ENCODE measurements at places on chromosomes 6 and 20.

DNA sequence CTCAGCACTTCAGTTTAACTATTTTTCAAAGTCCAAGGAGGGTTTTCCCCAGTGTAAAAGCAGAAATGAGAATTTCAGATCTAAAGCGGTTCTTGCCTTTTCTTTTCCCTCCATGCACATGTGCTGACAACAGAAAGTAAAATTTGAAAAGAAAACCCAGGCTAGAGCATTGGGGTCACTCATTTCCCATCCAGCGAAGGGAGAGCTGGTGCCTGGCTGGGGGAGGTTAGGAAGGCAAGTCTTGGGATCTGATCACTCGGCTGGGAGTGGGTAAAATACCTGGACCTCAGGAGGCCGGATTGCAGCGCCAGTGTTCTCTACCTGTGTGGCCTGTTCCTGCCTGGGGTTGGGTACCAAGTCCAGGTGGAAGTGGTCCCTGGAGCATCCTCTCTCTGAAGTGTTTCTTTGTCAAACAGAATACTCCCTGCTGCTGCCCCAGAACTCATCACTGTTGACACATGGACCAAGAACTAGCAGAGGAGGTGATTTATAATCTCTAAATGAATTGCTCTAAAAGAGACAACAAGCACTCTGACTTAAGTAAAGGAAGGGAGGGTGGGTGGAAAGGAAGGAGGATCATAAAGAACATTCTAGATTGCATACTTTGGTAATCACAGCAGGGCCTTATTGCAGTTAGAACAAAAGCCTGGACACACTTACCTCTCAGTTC, 136.0 kb downstream of the MTHFD1L start:
- DNase-seq: no peak

DNA sequence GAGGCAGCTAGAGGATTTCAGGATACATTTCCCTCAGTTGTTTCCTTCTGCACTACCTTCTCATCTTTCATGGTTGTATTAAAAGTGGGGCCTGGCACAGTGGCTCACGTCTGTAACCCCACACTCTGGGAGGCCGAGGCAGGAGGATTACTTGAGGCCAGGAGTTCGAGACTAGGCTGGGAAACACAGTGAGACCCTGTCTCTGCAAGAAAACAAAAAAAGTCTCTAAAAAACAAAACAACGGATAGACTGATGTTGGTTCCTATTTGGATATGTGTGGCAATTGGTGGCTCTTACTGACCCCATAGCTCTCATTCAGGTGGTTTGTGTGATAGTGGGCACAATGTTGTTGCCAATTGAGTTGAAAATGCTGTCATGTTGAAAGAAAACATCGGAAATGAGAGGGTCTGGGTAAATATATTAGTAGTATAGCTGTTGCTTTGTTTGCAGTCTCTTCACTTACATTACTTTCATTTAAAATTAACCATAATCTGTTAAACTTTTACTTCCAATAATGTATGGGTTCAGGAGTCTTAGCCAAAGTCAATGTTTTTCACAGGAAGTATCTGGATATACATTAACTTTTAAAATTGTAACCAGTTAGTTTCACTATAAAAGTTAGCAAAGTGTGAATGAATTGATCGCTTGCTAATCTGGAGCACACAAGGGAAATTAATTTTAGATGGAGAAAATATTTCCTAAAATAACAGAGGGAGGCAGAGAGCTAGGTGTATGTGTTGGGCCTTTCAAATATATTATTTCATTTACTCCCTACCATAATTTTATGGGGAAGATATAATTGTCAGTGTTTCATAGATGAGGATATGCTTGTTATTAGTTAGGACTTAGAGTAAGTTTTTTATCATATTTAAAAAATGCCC, 31.1 kb downstream of the UTRN start:
- DNase-seq: no peak

DNA sequence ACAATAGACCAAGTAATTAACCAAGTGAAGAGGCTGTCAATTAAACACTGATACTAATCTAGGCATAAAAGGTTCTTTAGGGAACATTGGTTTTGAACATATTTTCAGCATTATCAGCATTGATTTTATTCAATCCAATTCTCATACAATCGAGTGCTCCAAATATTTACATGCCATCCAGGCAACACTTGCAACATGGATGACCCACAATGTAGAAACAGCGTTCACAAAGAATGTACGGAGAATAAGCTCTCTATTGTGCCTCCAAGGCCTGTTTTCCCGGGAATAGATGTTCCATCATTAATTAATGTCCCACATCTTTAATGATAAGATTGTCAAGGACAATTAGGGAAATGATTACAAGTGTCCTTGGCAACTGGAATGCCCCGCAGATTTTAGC, 117.4 kb downstream of the RFX6 start:
- DNase-seq: no peak

DNA sequence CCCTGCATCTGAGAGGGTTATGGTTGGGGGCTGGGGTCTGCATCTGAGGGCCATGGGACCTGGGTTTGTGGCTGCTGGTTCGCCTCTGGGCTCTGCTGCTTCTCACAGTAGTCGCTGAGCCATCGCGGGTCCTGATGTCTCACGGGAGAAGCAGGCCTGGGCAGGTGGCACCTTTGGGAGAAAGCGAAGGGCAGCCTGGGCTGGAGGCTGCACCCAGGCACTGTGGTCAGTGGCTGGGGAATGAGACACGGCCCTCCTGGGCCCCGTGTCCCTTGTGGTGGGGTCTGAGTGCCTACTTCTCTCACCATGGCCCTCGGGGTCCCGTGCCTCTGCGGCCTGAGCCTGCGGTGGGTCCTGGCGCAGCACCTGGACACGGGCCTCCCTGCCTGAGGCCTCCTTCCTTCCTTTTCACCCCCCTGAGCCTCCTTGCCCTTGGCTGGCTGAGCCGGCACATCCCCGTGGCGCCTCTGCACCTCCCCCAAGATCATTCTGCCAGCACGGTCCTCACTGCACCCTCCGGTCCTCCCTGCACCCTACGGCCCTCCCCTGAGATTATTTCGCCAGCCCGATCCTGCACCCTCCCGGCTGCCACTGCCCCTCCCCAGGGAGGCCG, 206.0 kb downstream of the ERMARD start:
- DNase-seq: no peak

- no peak for DNase-seq
These were observed 186.8 kb upstream of the RREB1 start for GRCh38 chr6:6920987-6921313.

DNA sequence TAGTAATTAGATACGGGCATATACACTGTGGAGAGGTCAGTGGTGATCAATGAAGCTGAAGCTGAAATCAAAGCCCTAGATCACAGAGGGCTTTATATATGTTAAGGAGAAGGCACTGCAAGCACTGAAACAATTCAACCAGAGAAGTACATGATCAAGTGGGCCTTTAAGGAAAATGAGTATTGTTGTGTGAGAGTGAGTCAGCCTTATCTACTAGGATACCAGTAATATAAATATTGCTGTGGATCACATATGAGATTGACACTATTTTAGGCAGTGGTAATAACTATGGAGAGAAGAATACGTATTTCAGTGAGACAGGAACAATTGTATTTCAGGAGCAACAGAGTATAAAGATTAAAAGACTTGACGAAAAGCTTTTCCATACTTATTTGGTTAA, 1172.2 kb upstream of the GJE1 start:
- peak; percentile 36 for DNase-seq

DNA sequence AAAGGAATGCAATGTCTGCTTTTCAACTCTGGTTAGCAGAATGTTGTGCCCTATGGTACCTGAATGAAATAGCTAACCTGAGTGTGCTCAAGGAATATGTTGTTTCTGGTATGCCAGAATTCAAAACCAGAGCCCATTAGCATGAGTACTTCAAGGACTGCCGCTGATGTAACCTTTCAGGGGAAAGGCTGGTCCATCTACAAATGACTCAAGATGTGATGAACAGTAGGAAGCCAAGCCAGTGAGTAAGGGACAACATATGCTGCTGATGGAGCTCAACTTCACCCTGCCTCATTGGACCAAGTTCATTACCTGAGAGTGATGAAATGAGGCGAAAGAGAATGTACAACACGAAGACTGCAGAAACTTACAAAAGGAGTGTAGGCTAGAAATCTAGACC, 95.7 kb upstream of the BMP2 start:
- DNase-seq: no peak

- no peak for DNase-seq
These were observed 8.5 kb downstream of the TFEB start for GRCh38 chr6:41726876-41727275.

DNA sequence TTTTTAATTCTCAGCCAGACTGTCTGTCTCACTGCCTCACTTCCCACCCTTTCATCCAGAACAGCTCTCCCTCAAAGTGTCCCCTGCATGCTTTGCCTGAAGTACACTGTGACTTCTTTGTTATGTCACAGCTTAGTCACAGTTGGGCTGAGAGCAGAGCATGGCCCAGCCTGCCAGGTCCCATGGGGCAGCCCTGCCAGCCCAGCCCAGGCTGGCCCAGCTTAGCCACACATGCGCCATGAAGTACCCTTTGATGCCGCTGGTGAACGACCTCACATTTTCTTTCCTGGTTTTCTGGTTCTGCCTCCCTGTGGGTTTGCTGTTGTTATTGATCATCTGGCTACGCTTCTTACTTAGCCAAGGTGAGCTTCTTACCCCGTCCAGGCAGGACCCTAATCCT, at the start of gene ADIG:
Gene ADIG (plus strand): TSS at position 185 of the 400 bp plus-strand sequence. CDS start 54 bp downstream, at position 239.
- no peak for DNase-seq

- no peak for DNase-seq
These were observed 236.4 kb upstream of the TENT5A start for GRCh38 chr6:81988871-81989270.

DNA sequence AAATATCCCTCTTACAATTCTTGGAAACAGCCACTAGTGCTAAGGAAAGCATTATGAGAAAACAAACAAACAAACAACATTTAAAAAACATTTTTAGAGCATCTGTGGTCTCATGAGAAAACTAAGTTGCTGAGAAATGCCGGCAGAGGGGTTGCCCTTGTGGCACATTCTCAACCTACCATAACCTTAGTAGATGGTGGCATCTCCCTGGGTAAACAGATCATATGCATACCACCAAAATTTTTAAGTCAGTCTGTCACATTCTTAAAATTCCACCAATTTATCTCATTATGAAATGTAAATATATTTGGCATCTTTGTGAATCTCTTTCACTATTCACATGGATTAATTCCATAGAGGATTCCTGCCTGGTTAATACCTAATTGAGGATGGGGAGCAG, 575.7 kb upstream of the MARCKS start:
- DNase-seq: no peak

DNA sequence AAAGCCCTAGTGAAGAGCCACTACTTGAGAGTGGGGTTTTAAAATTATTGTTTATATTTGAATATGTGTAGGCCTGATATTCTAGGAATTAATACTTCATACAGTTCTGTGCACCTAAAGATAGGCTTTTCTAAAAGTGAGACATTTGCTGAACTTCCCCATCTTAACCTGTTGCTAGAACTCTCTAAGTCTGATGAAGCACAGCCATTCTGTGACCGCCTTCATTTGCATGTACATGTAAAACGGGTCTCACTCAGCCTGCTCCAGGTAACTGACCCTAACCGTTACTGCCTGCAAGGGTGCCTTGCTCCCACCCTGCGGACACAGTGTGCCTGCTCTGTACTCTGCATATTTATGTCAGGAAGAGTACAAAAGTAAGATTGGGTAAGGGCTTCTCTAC, 44.3 kb upstream of the IRF4 start:
- no peak for DNase-seq

GRCh38 chr6:62090442-62091229, 195.4 kb downstream of the KHDRBS2 start:
- DNase-seq: no peak

DNA sequence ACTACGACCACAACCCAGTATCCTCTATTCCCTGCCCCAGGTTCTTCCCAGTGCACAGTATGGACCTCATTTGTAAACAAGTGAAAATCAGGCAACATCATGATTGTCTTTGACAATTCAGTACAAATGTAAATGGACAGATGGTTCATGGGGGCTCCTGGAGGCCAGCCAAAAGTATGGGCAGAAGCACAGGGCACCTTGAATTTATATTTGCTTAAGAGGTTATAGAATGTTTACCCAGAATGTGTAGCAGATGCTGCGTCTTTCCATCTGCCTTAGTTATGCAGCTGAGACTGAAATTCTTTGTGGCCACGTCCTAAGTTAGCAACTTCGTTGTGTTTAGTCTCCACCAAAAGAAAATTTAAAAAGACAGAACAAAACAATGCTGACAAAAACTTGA, 559.6 kb upstream of the NRSN1 start:
- no peak for DNase-seq

- DNase-seq: no peak
These were observed 58.4 kb downstream of the EZR start for GRCh38 chr6:158760618-158761250.

DNA sequence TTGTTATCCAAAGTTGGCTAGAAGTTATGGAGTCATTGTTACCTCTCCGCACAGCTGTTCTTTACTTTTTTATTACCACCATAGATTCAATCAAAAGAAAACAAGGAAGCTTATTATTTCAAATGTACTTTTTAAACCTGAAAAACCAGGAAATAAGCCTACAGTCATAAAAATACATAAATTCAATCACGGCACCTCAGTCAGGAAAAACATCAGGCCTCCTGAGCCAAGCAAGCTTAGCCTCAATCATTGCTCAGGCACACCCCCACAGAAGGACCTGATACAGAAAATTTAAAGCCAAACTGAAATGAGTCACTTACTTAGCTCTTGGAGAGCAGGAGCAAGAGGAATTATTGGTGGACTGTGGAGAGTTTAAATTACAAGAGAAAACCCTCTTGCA, 44.3 kb downstream of the MARCKS start:
- no peak for DNase-seq

GRCh38 chr6:83849127-83849526, 4.0 kb upstream of the RIPPLY2 start:
- no peak for DNase-seq

All from pulmonary artery endothelial cell (primary cell).